Activated T-cell treated with anti-CD3 and anti-CD28 coated beads for 1 hour (primary cell): ENCODE measurements at places on chromosomes 2 and 18.

- DNase-seq = no peak
Observed at GRCh38 chr2:153417077-153417476, 61.5 kb downstream of the RPRM start.

GRCh38 chr18:59669872-59670657 is 27.2 kb downstream of the CCBE1 start:
- no peak for DNase-seq

DNA sequence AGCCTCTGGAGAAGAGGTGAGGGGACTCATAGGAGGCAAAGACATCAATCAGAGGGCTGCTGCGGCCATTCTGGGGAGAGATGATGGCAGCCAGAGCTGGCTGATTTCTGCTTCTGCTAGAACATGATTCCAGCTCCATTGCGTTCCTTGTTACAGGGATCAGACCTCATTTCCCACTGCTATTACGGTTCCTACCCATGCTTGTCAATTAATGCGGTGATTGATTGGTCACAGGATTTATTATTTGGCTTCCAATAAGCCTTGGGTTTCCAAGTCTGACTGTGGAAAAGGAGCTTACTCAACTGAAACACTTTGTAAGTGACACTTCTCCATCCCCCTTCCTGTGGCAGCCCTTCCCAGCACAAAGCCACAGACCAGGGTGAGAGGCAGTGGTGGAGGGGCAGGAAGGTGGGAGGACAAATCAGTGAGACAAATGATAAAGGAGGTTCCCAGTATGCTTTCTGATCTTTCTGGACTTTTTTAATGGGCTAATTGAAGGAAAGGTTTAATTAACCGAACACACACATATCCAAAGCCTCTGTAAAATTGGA is 26.8 kb upstream of the CTLA4 start:
- DNase-seq = no peak

- DNase-seq = no peak
Observed at GRCh38 chr2:168874368-168875054, 15.7 kb downstream of the SPC25 start.

DNA sequence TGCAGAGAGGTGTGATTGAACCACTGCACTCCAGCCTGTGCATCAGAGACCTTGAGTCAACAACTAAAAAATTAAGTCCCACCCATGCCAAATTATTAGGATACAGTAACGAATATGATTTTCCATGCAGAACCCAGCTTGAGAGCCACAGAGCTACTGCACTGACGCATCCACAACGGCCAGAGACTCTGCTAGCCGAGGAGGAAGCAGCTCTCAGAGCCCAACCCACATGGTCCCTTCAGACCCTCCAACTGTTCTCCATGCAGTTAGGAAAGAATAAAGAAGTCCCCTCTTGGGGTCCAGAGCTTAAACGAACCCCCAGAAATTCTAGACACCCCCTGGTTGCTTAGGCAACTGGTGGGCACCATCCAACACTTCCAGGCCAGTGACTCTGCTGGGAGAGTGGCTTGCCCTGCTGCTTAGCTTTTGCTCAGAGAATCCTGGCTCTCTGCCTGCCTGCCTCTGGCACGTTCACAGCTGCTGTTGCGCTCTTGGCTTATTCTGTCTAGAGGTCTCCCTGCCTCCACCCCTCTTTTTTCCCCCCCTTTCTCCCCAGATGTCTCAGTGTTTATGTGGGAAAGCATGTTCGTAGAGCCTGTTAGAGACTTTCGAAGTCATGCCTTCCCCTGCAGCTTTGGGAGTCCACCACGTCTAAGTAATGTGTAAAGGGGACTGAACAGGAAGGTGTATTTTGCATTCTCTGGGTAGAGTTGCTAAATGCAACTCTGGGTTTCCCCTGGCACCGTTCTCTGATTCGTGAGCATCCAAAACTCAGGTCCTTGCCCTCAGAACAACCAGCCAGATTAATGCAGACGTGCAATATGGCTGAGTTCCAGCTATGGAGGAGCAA is 26.0 kb upstream of the SP3 start:
- DNase-seq = no peak

- no peak for DNase-seq
Observed at GRCh38 chr2:184040230-184040629, 558.1 kb upstream of the ZNF804A start.

GRCh38 chr2:20065885-20066602 is 14.6 kb upstream of the LAPTM4A start:
- no peak for DNase-seq
